ENCODE measurements at places on chromosomes 5 and 9.

- DNase-seq, result no peak
Observed at GRCh38 chr9:96626912-96627311, 7.3 kb upstream of the CDC14B start.

GRCh38 chr9:116165912-116166311 lies 12.3 kb downstream of the PAPPA start:
- DNase-seq, result no peak

DNA sequence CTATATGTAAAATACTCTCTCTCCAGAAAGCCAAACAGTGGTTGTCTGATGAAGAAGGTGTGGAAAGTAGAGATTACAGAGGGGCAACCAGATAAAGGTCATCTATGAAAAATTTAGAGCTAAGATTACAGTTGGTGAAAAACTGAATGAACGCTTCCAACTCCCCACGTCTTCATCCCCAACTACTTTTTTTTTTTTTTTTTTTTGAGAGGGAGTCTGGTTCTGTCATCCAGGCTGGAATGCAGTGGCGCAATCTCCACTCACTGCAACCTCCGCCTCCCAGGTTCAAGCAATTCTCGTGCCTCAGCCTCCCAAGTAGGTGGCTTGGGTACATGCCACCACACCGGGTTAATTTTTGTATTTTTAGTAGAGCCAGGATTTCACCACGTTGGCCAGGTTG lies 64.3 kb downstream of the RAPGEF6 start:
- no peak for DNase-seq

DNA sequence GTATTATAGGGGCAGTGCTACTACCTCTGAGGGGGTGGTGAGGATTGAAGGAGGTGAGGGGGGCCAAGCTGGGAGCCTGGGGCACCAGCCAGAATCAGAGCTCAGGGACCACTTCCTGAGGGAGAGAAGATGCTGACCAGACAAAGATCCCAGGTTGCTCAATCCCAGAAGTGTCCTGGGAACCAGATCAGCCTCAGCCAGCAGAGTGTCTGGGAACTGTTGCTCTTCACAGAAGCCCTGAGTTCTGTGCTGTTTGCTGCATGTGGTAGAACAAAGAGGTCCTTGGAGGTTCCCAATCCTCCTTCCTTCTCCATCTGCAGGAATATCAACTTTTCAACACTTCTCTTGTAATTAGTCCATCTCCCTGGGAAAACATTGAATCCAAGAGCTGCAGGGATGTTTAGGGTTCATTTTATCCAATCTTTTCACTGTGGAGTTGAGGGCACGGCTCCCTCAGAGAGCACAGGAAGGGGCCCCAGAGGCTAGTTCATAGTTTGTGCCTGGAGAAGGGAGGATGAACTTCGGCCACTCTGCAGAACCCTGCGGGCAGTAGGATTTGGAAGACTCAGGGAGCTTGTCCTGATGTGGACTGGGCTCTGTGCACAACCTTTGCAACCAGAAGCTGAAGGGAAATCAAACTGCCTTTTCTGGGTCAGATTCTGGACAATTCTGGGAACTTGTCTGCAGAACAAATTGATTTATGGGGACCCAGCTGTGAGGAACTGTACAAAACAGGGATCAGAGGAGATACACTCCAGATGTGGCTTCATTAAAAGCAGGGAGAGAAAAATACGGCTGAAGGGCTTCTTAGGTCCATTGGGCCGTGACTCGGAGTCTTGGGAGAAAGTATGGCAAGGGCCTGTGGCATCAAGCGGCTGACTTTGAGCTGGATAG lies 57.1 kb downstream of the GALNT12 start:
- DNase-seq, result no peak

DNA sequence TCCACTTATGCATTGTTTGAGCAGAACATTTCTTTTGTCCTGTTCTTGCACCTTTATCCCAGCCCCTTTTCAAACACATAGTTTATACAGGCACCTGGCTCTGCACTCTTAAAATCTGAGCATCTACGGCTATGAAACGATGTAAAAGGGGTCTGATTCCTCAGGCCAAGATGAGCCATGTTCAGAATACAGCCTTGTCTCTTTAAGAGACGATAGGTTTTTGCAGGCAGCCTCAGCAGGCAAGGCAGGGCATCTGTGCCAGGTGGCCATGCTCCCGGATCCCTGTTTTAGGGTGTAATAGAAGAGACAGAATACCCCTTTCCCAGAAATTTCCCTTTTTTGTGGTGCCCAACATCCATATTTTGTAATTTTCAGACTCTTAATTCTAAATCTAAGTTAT lies 89.1 kb upstream of the NFIB start:
- DNase-seq, result no peak

DNA sequence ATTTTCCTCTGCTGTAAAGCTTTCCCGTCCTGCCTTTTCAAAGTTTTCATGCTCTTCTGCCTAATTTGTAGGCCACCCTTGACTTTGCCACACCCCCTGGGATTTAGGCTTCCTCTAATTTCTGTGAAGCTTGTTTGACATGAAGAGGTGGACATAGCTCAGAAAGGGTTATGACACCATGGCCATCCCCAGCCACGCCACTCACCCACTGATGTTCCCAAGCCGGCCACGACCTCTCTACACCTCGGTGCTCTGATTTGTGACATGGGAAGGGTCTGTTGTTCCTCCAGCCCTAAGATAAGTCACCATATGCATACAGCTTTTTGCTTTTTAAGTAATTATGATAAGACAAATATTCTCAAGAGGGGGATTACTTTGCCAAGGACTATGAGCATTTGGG lies 139.5 kb downstream of the BARX1 start:
- DNase-seq, result no peak

GRCh38 chr5:107949688-107950341 lies 279.1 kb upstream of the EFNA5 start:
- DNase-seq, result no peak

DNA sequence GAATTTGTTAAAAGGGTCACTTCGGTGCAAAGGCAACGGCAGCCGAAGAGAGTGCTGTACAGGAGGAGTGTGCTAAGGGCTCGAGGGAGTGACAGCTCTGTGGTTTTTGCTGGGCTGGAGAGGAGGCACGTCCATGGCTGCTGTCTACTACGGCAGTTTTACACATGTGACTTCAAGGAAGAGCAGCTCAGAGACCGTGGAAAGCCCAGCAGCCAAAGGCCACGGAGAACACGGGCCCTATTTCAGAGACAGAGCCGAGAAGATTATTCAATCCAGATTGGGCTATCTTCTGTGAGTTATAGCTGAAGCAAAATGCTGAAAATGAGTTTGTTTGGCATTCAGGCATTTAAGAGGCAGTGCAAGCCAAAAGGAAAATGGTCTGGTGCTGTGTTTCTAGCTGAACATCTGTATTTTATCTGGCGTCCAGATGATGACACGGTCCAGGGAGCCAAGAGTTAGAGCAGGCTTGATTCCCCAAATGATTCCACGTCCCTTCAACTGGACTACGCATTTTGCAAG lies 96.4 kb downstream of the RFK start:
- DNase-seq, result no peak

- no peak for DNase-seq
Observed at GRCh38 chr5:6365977-6366590, 12.3 kb downstream of the MED10 start.

- DNase-seq, result no peak
Observed at GRCh38 chr9:35910613-35911359, 1.5 kb downstream of the SPAAR start.

GRCh38 chr5:176740702-176741496 lies 69.5 kb upstream of the UNC5A start:
- no peak for DNase-seq

DNA sequence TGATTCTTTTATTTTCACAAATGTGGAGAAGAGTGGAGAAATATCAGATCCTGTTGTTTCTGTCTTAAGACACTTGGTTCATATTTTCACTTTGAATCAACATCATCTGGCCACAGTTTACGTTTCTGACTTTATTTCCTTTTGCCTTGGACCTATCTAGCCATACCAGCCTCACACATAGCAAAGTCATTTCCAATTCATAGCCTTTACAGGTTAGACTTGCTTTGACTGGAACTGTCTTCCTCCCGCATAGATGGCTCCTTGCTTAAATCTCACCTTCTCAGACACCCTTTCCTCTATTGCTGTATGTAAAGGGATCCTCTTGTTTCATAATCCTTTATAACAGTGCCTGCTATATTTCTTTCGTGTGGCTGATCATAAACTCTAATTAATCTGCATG lies 297.8 kb downstream of the SH3GL2 start:
- no peak for DNase-seq

DNA sequence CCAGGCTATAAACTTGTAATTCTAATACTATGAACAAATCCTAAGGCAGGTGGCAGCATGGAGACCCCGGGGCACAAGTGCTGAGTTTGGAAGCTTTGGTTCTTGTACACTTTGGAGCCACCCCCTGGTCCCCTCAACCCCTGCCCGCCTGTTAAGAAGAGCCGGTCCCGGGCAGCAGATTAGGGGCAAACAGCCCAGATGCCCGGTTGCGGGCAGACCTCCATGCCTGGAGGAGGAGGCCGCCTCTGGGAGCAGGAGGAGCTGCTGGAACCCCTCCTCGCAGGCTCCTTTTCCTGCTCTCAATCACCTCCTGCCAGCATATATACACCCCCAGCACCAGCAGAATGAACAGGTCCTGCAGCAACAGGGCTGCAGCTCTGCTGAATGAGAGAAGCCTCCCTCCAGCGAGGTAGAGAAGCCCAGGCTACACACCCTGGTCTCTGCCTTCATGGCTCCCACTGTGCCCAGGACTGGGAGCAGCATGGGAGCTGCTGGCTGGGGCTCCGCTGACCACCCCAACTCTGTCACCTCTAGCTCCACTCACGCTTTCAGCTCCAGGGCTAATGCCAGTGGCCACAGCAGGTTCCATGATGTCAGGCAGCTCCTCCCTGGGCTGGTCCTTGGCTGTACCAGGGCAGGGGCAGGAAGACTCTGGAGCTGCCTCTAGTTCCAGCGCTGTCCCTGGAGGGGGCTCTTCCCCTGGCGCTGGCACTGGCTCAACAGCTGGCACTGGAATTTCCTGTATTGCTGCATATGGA lies 1713.5 kb upstream of the ACO1 start:
- DNase-seq, result no peak

GRCh38 chr9:89426384-89426961 lies 71.4 kb downstream of the SEMA4D start:
- no peak for DNase-seq

Measured in CMK (cell line).